ENCODE measurements at places on chromosomes 1 and 21. TPM values are rescaled to one million over a fixed set of nuclear protein-coding genes. Genes with fewer than 3 reads are reported as not detected.

PRRX1 gene
- not detected for total RNA-seq

KRTAP10-7 gene
- total RNA-seq: not detected

DHRS3 gene
- total RNA-seq: 5.7 TPM

TMCO4 gene
- total RNA-seq: 4.1 TPM

GRCh38 chr1:2115008-2115641 lies 64.9 kb downstream of the PRKCZ start:
- H3K4me3 ChIP-seq: no peak overlapping the region
- peaks cover 11% of the 10 kb centered on the region for H3K4me1 ChIP-seq
- H3K27me3 ChIP-seq: peaks cover 7% of the 10 kb centered on the region
- no peak for DNase-seq
- no peak overlapping the region for H3K27ac ChIP-seq

DNA sequence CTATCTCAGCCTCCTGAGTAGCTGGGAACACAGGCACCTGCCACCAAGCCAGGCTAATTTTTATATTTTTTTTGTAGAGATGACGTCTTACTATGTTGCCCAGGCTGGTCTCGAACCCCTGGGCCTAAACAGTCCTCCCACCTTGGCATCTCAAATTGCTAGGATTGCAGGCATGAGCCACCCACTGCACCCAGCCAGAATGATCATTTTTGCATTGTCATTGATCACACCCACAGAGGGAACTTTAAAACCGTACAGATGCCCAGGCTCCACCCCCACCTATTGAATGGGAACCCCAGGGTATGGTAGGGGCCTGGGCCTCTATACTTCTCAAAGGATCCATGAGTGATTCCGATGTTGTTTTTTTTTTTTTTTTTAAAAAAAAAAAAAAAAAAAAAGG lies 36.7 kb downstream of the ETNK2 start:
- H3K36me3 ChIP-seq: peaks cover 17% of the 10 kb centered on the region
- no peak overlapping the region for H3K4me3 ChIP-seq
- H3K4me1 ChIP-seq: peaks cover 33% of the 10 kb centered on the region
- no peak for DNase-seq
- peaks cover 2% of the 10 kb centered on the region for H3K27me3 ChIP-seq

- no peak overlapping the region for H3K27ac ChIP-seq
- H3K4me1 ChIP-seq: peaks cover 15% of the 10 kb centered on the region
- peaks cover 19% of the 10 kb centered on the region for H3K27me3 ChIP-seq
Observed at GRCh38 chr1:33081554-33082305, 777 bp downstream of the AZIN2 start.

DNA sequence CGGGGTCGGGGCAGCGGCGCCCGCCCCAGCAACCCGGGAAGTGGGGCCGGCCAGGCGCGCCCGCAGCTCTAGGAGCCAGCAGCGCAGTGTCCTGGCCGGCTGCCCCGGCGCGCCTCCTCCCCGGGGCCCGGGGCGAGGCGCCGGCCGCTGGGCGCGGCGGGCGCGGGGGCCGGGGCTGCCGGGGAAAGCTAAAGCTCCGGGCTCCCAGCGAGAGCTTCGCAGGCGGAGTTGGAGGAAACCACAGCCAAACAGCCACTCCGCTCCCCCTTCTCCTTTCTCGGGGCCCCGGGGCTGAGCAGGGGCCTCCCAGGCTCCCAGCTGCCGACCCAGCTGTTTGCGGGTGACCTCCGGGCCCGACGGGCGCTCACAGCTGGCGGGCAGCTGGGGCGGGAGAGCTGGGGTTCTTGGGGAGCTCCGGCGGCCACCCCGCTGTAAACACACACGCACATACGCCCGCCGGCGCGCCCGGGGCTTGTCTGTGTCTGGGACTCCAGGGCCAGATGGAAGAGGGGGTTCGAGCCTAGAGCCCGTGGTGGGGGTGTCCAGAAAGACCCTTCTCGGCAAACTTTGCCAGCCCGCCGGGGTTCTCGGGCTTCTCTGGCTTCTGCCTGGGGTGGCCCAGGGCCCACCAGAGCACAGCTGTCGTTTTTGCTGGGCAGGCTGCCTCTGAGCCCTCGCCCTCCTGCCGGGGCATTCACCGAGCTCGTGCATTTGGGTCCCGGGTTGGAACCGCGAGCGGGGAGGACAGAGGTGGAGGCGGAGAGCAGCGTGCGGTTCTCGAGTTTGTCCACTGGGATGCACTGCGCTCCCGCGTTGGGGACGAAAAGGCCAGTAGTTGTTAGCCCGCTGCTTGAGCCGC lies 1.5 kb downstream of the AJAP1 start:
- H3K27ac ChIP-seq: no peak overlapping the region
- DNase-seq: peak; percentile 78
- no peaks in the 10 kb centered on the region for H3K36me3 ChIP-seq
- H3K4me3 ChIP-seq: no peak overlapping the region
- peaks cover 10% of the 10 kb centered on the region for H3K4me1 ChIP-seq

Measured in endothelial cell (in vitro differentiated cells).